Anterior cingulate cortex (tissue), 58 donors: ENCODE measurements at places on chromosomes 1 and 21.
A peak's percentile ranks its signal among the peaks of the same experiment; 100 is the strongest.

DNA sequence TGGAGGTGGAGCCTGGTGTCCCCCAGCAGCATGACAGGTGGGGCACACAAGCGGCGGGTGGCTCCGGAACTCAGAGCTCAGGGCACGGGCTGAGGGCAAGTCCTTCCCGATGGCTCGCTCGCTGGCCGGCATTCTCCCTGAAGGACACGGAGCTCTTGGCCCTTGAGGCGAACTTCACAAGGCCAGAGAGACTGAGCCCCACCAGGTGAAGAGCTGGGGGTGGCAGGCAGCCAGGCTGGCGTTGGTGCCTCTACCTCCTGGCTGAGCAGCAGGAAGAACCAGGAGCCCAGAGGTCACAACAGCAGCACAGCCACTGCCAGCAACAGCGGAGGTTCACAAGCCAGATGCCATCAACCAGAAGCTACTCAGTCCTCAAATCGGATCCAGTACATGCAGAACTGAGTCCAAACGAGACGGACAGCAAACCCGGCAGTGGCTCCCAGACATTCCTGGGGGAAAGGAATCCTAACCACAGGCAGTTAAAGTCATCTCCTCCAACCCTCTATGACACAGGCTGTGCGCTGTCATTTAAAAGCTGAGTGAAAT lies 54.1 kb downstream of the NPHP4 start:
- no peak for DNase-seq

GRCh38 chr1:62196086-62196690 lies 1.5 kb downstream of the L1TD1 start:
- no peak for DNase-seq

GRCh38 chr1:221993444-221993948 lies 251.6 kb upstream of the DUSP10 start:
- DNase-seq: no peak

- no peak for DNase-seq
Observed at GRCh38 chr1:84800090-84801073, 92.6 kb downstream of the LPAR3 start.

- DNase-seq: no peak
Observed at GRCh38 chr1:12063141-12064072, at the start of gene TNFRSF8. Gene TNFRSF8 (plus strand): TSS chr1:12063303. CDS start chr1:12063599, 296 bp downstream.

GRCh38 chr1:98693385-98693784 lies 31.9 kb downstream of the SNX7 start:
- no peak for DNase-seq

- DNase-seq: peak; percentile 93
Observed at GRCh38 chr1:109426281-109427170, at the start of gene PSMA5. Gene PSMA5 (minus strand): TSS chr1:109426448. CDS start chr1:109426330, 118 bp downstream.

- no peak for DNase-seq
Observed at GRCh38 chr1:160460683-160461287, 60.4 kb downstream of the VANGL2 start.

DNA sequence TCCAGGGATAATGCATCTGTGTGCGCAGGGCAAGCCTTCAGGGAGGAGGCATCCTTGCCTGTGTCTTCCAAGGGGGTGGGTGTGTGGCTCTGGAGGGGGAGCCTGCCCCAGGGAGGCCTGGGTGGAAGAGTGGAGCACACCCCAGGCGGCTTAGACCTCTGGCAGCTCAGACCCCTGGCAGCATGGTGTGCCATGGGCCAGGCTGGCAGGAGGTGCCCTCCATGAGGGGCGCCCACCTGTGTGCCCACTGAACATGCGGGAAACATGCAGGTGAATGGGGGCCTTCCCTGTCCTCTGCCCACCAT lies 1.1 kb upstream of the PANK4 start:
- no peak for DNase-seq

GRCh38 chr1:146013559-146013922 lies 8.0 kb downstream of the HJV start:
- DNase-seq: no peak

DNA sequence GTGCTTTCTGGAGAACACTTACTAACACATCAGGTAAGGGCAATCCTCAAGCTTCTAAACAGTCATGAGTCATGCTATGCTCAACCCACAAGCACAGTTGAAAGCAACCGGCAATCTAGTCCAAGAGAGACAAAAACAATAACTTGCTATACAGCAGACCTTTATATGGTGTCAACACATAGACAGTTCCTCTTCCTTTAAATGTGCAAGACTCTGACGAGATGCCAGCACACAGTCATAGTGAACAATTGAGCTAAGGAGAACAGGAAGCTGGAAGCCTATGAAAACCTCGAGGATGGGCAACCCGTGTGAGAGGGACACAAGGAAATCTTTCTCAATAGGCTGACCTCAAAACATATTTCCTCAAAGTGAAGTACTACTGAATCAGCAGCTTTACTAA lies 5.3 kb downstream of the ADIPOR1 start:
- DNase-seq: no peak

- DNase-seq: no peak
Observed at GRCh38 chr1:89821322-89822108, 683 bp downstream of the LRRC8D start.

GRCh38 chr21:15732290-15732995 lies 2.7 kb downstream of the USP25 start:
- DNase-seq: no peak

DNA sequence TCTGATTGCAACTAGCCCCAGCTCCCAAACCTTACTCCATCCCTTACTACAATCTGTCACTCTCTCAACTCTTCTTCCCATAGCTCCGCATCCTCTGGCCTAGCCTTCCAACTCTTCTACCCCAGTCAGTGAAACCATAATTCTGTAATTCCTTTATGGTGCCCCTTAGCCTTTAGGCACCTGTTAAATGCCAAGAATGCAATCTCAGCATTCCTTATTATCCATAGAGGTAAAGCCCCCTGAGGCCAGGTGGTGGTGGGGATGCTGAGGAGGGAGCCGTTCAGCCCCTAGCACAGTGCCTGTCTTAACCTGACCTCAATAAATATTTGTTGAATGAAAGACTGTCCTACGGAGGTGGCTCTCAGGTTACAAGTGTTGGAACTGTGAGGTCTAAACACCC lies 14.0 kb downstream of the ATP1A2 start:
- no peak for DNase-seq

- DNase-seq: no peak
Observed at GRCh38 chr21:46028573-46029091, 47.1 kb downstream of the COL6A1 start.

- DNase-seq: no peak
Observed at GRCh38 chr1:23915466-23915865, 2.3 kb upstream of the CNR2 start.

DNA sequence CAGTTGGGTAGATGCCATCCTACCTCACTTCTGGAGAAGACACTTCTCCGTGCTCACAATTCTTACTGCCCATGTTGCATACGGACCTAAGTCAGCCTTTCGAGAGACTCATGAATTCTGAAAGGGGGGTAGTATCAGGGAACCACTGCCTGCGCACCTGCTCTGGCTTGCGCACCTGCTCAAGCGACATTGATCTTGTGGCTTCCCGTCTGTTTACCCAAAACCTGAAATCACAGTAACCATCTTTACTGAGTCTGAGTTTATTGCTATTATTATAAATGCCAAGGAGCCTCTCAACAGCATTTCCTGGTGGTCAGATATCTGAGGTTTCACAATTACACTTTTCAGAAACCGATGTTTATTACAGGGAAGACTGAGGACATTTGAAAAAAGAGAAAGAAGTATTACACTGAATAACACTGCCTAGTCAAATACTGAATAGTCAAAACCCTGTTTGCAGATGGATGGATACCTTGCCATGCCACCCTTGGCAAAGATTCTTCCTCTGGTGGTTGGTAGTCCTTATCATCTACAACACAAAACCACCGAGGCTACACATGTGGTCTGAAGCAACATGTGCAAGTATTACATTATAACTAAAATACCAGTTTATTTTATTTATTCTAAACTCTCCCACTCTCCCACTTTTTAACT lies 208.7 kb downstream of the SIPA1L2 start:
- DNase-seq: no peak

- DNase-seq: no peak
Observed at GRCh38 chr21:30044447-30045064, 104.8 kb upstream of the GRIK1 start.

GRCh38 chr1:226470921-226471866 lies 63.3 kb upstream of the PARP1 start:
- DNase-seq: no peak

- no peak for DNase-seq
Observed at GRCh38 chr1:247054992-247055415, 23.6 kb downstream of the ZNF670 start.

- no peak for DNase-seq
Observed at GRCh38 chr1:51525295-51525694, 6.2 kb upstream of the EPS15 start.

DNA sequence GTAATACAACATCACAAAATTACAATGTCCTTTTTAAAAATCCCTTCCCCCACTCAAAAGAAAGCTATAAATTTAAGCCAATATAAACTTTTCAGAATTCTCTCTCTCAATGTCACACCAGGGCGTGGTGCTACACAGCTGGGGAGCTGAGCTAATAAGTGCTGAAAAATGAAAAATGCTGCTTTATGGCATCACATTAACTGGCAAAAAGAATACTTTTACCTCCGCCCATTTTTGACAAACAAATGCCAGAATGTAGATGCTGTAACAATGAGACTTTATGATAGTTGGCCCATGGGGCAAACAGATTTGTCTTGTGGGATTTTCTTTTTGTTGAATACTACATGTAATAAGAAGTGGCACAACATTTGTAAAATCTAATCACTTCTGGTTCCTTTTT lies 12.7 kb upstream of the LYPLAL1 start:
- DNase-seq: no peak

DNA sequence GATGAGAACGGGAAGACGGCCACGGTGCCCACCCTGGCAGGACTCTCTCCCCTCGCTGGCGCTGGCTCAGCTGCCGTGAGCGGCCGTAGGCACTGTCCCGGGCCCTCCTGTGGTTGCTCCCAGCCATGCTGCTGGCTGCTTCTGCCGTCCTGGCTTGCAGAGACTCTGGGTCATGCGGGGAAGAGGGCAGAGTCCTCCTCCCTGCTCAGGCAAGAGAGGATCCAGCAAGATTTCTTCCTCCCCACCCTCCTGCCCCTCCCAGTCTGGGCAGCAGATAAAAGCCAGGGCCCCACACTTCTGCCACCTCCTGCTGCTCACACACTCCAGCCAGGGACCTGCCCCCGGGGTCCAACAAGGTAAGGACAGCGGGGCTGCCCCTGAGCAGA lies 60.1 kb downstream of the AGPAT3 start:
- DNase-seq: no peak

- no peak for DNase-seq
Observed at GRCh38 chr1:90717665-90718410, 736 bp upstream of the BARHL2 start.

DNA sequence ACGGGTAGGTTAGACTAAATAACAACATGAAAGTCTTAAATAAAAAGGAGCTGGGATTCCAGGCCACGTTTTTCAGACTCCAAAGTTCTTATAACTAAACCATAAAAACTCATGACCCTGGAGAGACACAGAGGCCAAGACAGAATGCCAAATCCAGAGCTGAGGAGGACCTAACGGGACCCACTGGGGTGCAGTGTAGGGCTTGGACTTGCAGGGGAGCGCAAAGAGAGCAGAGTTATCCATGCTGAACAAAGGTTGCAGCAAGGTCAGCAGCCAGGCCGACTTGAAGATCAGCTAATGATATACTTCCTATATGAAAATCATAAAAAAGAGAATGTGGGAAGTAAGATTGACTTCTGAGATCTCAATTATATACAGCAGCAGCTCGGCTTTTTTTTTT lies 237.1 kb downstream of the TM2D1 start:
- DNase-seq: no peak

DNA sequence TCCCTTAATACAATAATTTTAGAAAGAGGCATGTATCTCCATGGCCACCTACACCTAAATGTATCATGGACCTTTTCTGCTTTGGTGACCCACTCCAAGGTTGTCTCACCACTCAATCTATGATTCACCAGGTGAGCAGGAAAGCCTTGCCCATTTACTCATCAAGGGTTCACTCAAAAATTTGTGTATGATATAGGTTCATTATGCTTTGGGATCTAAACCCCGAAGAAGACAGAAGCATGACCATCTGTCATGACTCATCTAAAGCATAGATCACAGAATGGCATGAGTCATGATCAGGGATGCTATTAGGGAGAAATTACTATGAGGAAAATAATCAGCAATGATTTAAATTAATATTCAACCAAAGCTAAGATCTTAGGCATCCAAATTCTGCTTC lies 38.5 kb downstream of the PYHIN1 start:
- no peak for DNase-seq

DNA sequence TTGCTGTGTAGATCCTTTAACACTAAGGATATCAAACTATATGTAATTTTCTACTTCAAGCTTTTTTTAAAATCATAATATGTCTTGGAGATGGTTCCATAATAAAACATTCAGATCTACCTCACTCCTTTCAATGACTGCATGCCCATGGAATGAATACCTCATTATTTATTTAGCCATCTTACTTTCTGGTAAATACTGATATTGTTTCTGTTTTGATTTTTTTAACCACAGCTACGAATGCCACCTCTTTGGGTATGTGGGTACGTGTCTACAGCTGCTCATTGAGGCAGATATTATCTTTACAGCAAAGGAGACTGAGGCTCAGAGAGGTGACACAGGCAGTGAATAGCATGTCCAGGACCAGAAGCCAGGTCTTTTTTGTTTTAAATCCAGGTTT lies 215.7 kb downstream of the ST6GALNAC3 start:
- no peak for DNase-seq

DNA sequence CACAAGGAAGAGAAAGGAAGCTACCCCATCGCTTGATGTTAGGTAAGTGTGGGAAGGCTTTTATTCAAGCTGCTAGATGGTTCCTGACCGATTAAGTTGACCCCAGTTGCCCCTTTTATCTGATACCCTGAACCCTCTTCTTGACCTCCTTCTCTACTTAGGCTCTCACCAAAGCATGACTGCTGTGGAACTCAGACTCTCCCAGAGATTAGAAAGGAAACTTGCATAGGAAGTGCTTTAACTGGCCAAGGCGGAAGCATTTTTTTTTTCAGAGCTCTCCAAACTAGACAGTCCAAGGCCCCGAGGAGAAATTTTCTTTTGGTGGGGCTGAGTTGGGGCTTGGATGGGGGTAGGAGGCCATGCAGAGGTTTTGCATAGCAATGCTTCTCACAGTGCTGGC lies 101.3 kb upstream of the USP24 start:
- DNase-seq: no peak

DNA sequence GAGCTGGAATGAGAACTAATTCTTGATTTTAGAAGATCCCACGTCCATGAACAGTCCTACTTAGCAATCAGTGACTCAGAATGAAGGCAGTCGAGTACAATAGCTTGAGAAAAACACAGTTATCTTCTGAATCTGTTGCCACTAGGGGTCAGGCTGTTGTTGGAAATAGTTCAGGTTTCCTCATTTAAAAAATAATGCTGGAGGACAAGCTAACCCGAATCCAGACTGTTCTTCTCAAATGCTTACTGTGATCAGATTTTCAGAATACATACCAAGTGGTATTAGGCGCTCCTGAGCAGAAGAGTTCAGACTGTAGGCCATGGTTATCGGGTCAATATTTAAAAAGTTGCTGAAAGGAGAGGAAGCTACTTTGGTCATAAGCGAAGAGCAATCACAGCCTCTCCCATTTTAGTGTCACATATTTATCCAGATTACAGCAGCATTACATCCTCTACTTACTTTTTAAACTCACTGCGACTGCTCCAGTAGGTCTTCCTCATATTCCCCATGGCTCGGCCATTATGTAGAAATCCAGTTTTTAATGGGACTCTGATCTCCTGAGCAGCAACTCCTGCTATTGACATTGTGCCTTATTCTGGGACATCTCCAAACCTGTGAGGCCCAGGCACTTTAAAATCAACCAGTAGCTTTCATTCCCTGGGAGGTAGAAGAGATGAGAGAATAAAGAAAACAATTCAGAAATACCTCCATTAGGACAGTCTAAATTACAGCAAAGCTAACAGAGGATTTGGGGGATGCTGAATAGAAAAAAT lies 10.9 kb downstream of the ERRFI1 start:
- DNase-seq: peak; percentile 67

- no peak for DNase-seq
Observed at GRCh38 chr21:45353200-45353599, 51.8 kb upstream of the COL18A1 start.
